ENCODE measurements at places on chromosomes 4 and X.

DNA sequence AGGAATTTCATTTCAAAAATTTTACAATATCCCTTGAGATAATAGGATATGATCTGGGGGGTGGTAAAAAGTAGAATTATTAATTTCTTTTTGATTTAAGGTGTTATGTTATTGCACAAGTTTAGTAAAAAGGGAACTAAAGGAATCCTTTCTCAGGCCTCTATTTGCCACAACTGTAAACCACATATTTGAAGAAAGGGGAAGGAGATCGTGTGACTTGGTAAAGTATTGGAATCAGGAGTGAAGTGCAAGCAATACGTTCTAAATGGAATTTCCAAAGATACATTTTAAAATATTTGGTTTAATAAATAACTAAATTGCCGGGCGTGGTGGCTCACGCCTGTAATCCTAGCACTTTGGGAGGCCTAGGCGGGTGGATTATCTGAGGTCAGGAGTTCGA is 35.3 kb upstream of the SCRG1 start:
- no peak overlapping the region for H3K27ac ChIP-seq
- no peaks in the 10 kb centered on the region for H3K27me3 ChIP-seq
- H3K4me1 ChIP-seq = no peaks in the 10 kb centered on the region

- DNase-seq = no peak
- H3K4me3 ChIP-seq = no peak overlapping the region
- no peaks in the 10 kb centered on the region for H3K36me3 ChIP-seq
- H3K4me1 ChIP-seq = no peaks in the 10 kb centered on the region
These were observed 227.3 kb upstream of the TENM3 start for GRCh38 chr4:182015893-182016292.

DNA sequence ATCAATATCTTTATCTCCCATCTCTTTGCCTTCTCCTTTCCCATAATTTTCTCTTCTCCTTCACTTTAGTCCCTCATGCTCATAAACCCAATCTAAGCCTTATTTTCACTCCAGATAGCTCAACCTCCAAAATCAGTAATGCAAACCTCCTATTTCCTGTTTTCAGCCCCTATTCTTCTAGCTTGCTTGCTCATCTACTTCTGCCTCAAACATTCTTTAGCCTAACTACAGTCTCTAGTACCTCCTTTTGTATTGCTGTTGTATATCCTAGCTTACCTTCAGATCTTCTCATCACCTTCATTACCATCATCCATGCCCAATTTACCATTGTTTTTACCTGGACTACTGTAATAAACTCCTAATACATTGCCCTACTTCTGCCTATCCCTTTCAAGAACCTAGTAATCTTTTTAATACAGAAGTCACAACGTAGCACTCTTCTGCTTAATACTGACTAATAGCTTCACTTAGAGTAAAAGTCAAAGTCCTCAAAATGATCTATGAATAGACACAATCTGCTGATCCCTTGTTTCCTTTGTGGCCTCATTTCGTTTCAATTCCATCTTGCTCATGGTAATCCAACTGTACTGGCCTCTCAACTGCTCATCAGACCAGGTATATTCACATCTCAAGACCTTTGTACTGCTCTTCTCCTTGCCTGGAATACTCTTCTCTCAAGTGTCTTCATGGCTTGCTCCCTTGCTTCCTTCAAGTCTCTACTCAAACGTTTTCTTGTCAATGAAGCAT is 123.4 kb downstream of the FAM13A start:
- no peak overlapping the region for H3K4me3 ChIP-seq
- no peak overlapping the region for H3K27ac ChIP-seq
- H3K4me1 ChIP-seq = no peaks in the 10 kb centered on the region
- H3K27me3 ChIP-seq = no peaks in the 10 kb centered on the region
- no peak for DNase-seq

DNA sequence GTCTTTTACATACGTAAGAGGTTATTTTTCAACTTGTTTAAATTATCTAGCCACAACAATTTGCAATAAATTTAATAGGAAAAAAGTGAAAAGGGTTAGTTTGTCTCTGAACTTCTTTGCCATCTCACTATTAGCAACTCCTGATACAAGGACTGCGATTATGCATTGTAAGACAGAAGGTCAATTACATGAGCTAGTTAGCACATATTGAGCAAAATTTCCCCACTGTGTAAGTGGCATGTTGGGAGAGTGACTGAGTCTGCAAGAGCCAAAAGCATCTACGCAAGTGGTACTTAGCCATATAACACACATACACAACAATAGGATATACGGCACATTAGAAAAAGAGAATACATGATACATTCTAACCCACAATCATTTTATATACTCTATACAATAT is 927.2 kb downstream of the STPG2 start:
- H3K4me1 ChIP-seq = no peaks in the 10 kb centered on the region
- H3K27me3 ChIP-seq = no peaks in the 10 kb centered on the region
- DNase-seq = no peak
- no peak overlapping the region for H3K4me3 ChIP-seq
- H3K36me3 ChIP-seq = no peaks in the 10 kb centered on the region
- H3K27ac ChIP-seq = no peak overlapping the region

DNA sequence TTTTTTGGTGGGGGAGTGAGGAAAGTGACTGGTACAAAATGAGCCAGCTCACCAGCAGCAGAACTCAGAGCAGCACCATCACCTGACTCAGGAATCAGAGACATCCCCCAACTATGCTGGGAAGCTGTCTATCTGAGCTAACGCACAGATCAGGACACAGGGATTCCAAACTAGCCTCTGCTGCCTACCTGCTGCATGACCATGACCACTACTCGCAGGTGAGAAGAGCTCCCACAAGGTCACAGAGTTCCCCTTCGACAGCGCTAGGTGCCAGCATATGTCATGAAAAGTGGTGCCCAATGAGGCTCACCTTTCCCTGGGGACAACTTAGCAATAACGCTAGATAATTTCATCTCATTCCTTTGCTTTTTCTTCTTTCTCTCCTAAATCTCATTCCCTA is 662.6 kb upstream of the CPEB2 start:
- no peaks in the 10 kb centered on the region for H3K4me1 ChIP-seq
- H3K36me3 ChIP-seq = no peaks in the 10 kb centered on the region
- H3K27me3 ChIP-seq = no peaks in the 10 kb centered on the region

DNA sequence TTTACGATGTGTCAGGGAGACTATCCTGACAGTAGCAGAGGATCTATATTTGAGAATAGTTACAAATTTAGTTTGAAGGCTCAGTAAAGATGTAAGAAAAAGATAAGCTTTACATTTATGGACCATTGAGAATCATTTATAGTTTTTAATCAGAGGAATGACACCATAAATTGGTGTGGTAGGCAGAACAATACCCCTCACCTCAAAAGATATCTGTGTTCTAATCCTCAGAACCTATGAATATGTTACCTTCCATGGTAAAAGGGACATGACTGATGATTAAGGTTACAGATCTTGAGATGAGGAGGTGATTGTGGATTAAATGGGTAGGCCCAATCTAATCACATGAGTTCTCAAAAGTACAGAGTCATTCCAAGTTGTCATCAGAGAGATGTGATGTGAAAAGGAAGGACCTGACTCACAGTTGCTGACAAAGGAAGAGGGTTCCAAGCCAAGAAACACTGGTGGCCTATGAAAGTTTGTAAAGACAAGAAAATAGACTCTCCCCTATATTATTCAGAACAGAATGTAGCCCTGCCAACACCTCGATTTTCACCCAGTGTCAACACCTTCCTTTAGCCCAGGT is 27.0 kb downstream of the EREG start:
- H3K36me3 ChIP-seq = no peaks in the 10 kb centered on the region
- no peak overlapping the region for H3K4me3 ChIP-seq

DNA sequence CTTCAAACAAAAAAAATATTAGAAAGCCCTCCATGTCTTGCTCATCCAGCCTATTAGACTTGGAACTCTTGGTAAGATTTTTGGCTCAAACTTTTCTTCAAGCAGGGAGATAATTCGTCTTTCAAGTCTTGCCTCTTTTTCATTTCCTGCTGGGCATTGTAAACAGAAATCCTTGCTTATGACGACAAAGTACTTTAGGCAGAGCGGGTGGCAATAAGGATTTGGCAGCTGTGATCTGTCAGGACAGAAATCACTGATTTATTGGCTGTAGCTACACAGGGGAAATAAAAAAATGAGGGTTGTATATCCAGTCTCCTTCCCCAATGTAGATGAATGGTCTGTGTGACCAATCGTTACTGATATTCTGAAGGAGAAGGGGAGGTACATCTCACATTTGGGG is 121.6 kb downstream of the SLC4A4 start:
- no peak overlapping the region for H3K27ac ChIP-seq
- no peak overlapping the region for H3K4me3 ChIP-seq
- DNase-seq = no peak

- H3K4me3 ChIP-seq = no peak overlapping the region
- no peaks in the 10 kb centered on the region for H3K36me3 ChIP-seq
- H3K27ac ChIP-seq = no peak overlapping the region
- no peaks in the 10 kb centered on the region for H3K4me1 ChIP-seq
- DNase-seq = no peak
These were observed 2085.4 kb downstream of the ARAP2 start for GRCh38 chr4:34158878-34159277.

GRCh38 chr4:82044141-82044993 is 329.4 kb downstream of the HNRNPD start:
- no peak overlapping the region for H3K27ac ChIP-seq
- peaks cover 6% of the 10 kb centered on the region for H3K27me3 ChIP-seq
- H3K4me3 ChIP-seq = peak overlapping the region; percentile 24
- no peaks in the 10 kb centered on the region for H3K4me1 ChIP-seq
- peak; percentile 39 for DNase-seq
- H3K36me3 ChIP-seq = no peaks in the 10 kb centered on the region

- H3K4me1 ChIP-seq = no peaks in the 10 kb centered on the region
- H3K4me3 ChIP-seq = no peak overlapping the region
- H3K27me3 ChIP-seq = no peaks in the 10 kb centered on the region
- no peak overlapping the region for H3K27ac ChIP-seq
- H3K36me3 ChIP-seq = no peaks in the 10 kb centered on the region
- no peak for DNase-seq
These were observed 63.5 kb downstream of the GPC3 start for GRCh38 chrX:133921764-133922389.

DNA sequence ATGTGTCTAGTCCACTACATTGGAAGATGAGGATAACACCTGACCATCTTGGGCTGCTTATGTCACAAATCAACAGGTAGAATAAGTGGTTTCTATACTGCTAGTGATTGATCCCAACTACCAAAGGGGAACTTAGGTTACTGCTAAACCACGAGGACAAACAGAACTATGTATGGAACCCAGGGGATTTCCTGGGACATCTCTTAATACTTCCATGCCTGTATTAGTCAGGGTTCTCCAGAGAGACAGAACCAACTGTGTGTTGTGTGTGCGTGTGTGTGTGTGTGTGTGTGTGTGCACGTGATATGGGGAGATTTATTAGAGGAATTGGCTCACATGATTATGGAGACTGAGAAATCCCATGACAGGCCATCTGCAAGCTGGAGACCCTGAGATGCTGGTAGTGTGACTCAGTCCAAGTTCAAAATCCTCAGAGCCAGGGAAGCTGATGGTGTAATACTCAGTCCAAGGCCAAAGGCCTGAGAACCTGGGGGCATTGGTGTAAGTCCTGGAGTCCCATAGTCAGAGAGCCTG is 16.2 kb upstream of the AFF1 start:
- no peak overlapping the region for H3K27ac ChIP-seq
- H3K27me3 ChIP-seq = no peaks in the 10 kb centered on the region
- H3K36me3 ChIP-seq = no peaks in the 10 kb centered on the region
- no peak for DNase-seq
- no peaks in the 10 kb centered on the region for H3K4me1 ChIP-seq
- no peak overlapping the region for H3K4me3 ChIP-seq

- H3K27ac ChIP-seq = peak overlapping the region; percentile 82
- H3K4me1 ChIP-seq = peaks cover 6% of the 10 kb centered on the region
- no peak overlapping the region for H3K4me3 ChIP-seq
These were observed 6.4 kb upstream of the HAUS7 start for GRCh38 chrX:153476666-153477363.

Data from uterus (tissue), 4 donors.